Iris pigment epithelial cell (primary cell): ENCODE measurements at places on chromosomes 4 and X.

GRCh38 chr4:139773560-139774318, 108.1 kb downstream of the MGST2 start:
- DNase-seq: no peak

GRCh38 chrX:136745215-136746173, 35.2 kb downstream of the ARHGEF6 start:
- DNase-seq: no peak

GRCh38 chrX:119190091-119190681, 45.9 kb upstream of the PGRMC1 start:
- no peak for DNase-seq

GRCh38 chrX:118795528-118796280, 27.9 kb upstream of the ZCCHC12 start:
- peak; percentile 10 for DNase-seq

GRCh38 chr4:127469959-127470809, 162.6 kb upstream of the INTU start:
- no peak for DNase-seq

DNA sequence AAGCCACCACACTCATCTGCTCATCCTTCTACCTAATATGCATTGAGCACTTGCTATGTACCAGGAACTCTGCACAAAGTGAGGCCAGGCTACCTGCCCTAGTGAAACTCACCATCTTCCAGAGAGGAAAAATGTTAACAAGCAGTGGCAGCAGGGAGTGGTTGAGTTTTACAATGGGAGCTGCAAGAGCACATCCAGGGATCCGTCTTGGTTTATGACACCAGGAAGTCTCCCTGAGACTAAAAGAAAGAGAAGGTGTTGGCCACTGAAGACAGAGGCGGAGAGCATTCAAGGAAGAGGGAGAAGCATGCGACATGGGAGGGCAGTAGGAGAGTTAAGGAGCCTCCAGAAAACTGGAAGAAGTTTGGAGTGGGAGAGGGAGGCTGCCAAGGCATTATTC, 178.1 kb upstream of the CPEB2 start:
- no peak for DNase-seq

- DNase-seq: peak; percentile 16
Measured at GRCh38 chr4:87975466-87975865, at the start of gene SPP1. Gene SPP1, plus strand, starts transcription at chr4:87975714. Its CDS starts 1,182 bp downstream, at chr4:87976896.

DNA sequence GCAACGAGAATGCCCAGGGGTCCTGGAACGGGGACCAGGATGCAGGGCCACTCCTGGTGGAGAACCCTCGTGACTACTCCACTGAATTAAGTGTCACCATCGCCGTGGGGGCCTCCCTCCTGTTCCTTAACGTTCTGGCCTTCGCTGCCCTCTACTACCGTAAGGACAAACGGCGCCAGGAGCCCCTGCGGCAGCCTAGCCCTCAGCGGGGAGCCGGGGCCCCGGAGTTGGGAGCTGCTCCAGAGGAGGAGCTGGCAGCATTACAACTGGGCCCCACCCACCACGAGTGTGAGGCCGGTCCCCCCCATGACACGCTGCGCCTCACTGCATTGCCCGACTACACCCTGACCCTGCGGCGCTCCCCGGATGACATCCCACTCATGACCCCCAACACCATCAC, 24.9 kb downstream of the NLGN3 start:
- no peak for DNase-seq

DNA sequence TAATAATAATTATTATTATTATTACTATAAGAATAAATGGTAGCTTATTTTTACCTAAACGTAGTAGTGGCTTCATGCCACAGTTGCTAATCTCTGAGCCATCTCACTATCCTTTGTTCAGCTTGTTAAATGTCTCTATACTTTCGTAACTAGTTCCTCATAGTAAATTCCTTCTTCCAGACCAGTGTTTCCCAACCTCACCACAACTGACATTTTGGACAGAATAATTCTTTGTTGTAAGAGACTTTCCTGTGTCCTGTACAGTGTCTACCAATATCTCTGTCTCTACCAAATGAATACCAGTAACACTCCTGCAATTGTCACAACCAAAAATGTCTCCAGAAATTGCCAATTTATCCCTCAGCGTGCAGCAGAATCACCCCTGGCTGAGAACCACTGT, 1040.9 kb downstream of the DMD start:
- no peak for DNase-seq

DNA sequence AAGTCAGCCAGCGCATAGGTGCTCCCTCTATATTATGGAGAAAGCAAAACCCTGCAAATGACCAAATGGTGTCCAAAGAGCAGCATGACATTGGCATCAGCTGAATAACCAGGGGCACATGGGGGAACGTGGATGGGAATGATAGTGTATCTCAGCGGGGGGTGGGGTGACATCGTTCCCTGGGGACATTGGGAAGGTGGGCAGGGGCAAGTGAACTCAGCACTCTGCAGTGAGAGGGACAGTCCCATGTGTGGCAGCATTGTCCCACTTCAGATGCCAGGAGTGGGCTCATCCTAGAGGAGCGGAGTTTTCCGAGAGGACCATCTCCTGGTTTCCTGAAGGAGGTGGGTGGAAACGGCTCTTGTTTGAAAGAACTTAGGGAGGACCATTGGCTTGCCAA, 64.8 kb downstream of the NELFA start:
- no peak for DNase-seq

DNA sequence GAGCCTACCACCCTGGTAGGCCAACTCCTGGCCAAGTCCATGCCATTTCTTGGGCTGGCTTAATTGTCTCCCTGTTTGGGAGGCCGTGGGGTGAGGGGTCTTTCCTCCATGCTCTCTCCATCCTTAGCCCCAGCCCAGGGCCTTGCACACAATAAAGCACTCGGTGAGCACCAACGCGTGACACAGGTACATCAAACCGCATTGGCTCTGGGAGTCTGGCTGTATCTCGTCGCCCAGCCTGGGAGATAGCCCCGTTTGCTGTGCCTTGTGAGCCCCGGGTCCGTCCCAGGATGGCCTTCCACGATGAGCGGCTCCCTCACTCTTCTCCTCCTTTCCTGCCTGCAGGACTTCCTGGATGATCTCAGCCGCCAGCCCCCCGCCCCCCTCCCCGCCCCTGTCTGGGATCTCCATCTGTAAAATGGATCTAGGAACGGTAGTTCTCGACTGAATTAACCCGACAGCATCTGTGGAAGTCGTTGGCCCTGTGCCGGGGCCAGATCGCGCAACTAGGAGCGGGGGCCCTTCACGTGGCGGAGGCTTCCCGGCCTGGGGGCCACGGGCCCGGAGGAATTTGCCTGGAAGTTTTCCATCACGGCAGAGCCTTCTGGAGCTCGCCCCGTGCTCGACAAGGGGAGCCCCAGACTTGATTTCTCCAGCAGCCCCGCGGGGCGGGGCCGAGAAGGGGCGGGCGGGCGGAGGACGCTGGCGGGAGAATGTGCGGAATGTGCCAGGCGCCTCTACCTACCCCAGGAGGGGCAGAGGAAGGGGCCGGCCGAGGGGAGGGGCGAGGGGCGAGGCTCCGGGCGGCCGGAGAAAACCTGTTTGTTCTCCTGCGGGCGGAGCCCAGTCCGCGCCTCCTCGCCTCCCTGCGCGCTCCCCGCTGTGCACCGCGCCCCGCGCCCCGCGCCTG, at the start of gene ZNF185:
TSS of gene ZNF185 (plus strand) at position 846 of the 910 bp plus-strand sequence. CDS start 16,423 bp downstream, outside the sequence.
- peak; percentile 10 for DNase-seq
